Dermis microvascular lymphatic vessel endothelial cell (primary cell): ENCODE measurements at places on chromosomes 11 and 22. TPM values are rescaled to one million over a fixed set of nuclear protein-coding genes. Genes with fewer than 3 reads are reported as not detected.

INS gene
- not detected in 2 replicates for total RNA-seq

CSNK2A3 gene
- total RNA-seq = 2.1 and 3.3 TPM in 2 replicates

HBB gene
- not detected in 2 replicates for total RNA-seq

OR6T1 gene
- total RNA-seq = not detected in 2 replicates

MUC15 gene
- total RNA-seq = not detected in 2 replicates

COMMD9 gene
- total RNA-seq = 12.8 and 34.6 TPM in 2 replicates

SOX6 gene
- total RNA-seq = under 0.01 TPM in 2 replicates

ARHGEF17 gene
- total RNA-seq = 29.8 and 59.0 TPM in 2 replicates

CWF19L2 gene
- total RNA-seq = 7.6 and 8.1 TPM in 2 replicates

OR5B21 gene
- total RNA-seq = not detected in 2 replicates

NXPE4 gene
- not detected in 2 replicates for total RNA-seq

RAG2 gene
- total RNA-seq = not detected in 2 replicates

CCDC15 gene
- 2.3 and 2.6 TPM in 2 replicates for total RNA-seq

TSG101 gene
- 43.9 and 51.5 TPM in 2 replicates for total RNA-seq

OR8B3 gene
- total RNA-seq = not detected in 2 replicates

KRTAP5-6 gene
- 0.13 and 0.25 TPM in 2 replicates for total RNA-seq

TENM4 gene
- under 0.01 and 0.13 TPM in 2 replicates for total RNA-seq

CLDN5 gene
- 560 and 793 TPM in 2 replicates for total RNA-seq

RGL4 gene
- not detected in 2 replicates for total RNA-seq

CECR2 gene
- under 0.01 TPM in 2 replicates for total RNA-seq

MS4A3 gene
- total RNA-seq = not detected in 2 replicates

SMC1B gene
- total RNA-seq = under 0.01 TPM in 2 replicates

SCGB1C1 gene
- total RNA-seq = not detected in 2 replicates

CELSR1 gene
- 18.6 and 52.2 TPM in 2 replicates for total RNA-seq

INSC gene
- under 0.01 TPM in 1 of 2 replicates, not detected in the other for total RNA-seq

PHOX2A gene
- not detected in 2 replicates for total RNA-seq

BTBD18 gene
- total RNA-seq = not detected in 2 replicates

OR51B4 gene
- total RNA-seq = not detected in 2 replicates

OR52N4 gene
- total RNA-seq = not detected in 2 replicates

CALCA gene
- total RNA-seq = not detected in 2 replicates

HSD17B12 gene
- total RNA-seq = 82.8 and 89.6 TPM in 2 replicates

DGCR6 gene
- total RNA-seq = 0.25 and 0.51 TPM in 2 replicates

SHISAL1 gene
- total RNA-seq = under 0.01 TPM in 2 replicates
